NCI-H1105 treated with DMSO at 0.1 percent for 48 hours (cell line): ENCODE measurements at places on chromosomes 2 and 18.

DNA sequence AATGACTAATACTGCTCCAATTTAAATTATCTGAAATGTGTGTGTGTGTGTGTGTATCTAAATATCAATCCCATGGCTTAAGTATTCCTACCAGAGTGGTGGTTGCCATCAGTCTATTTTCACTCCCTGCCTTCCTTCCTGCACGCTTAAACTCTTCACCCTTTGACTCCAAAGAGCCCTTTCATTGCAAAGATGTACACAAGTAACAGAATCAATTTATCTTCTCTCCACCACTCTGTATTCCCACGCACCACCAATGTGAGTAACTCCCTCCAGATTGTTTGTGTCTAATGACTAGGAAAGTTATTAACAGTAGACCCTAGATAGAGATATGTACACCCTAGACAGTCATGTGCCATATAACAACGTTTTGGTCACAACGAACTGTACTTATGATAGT is 42.8 kb downstream of the ARL6IP6 start:
- no peak for DNase-seq

- DNase-seq: no peak
Measured at GRCh38 chr2:12074126-12074844, 327.9 kb downstream of the LPIN1 start.

GRCh38 chr2:31031132-31031706 is 107.0 kb downstream of the GALNT14 start:
- no peak for DNase-seq

DNA sequence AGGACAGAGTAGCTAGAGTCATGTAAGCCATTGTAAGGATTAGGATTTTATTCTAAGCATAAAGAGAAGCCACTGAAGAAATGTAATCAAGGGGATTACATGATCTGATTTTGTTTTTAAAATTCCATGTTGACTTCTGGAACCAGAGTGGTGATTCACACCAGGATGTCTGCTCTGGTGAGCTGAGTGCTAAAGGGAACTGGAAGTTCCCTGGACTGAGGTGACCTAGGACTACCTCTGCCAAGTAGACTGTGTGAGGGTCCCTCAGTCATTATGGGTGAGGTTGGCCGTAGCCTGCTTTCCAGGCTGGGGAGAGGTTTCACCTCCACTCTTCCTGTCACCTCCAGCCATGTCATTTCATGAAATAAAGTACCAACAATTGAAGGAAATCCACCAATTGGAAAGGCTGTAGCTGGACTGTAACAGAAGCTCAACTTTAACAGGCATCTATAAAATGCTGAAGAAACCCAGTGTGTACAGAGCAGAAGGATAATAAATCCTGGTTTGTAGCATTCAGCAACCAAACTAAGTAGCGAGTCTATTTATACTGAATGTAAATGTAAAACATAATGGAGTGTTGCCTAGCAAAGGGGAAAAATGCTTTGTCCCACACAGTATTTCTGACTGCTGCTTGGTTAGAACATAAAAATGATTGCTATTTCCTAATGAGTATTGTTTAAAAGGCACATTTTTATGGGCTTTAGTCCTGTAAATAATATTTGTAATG is 507.4 kb upstream of the PKDCC start:
- no peak for DNase-seq
